HS-27A (cell line): ENCODE measurements at places on chromosomes 3 and 15.

- DNase-seq, result no peak
These were observed 13.6 kb downstream of the LRRC3B start for GRCh38 chr3:26636096-26636727.

GRCh38 chr3:31022716-31023115, 128.3 kb upstream of the GADL1 start:
- DNase-seq, result no peak

- no peak for DNase-seq
These were observed 54.4 kb upstream of the EHHADH start for GRCh38 chr3:185308126-185308754.

GRCh38 chr15:40336744-40337122, 4.0 kb downstream of the CCDC9B start:
- no peak for DNase-seq

DNA sequence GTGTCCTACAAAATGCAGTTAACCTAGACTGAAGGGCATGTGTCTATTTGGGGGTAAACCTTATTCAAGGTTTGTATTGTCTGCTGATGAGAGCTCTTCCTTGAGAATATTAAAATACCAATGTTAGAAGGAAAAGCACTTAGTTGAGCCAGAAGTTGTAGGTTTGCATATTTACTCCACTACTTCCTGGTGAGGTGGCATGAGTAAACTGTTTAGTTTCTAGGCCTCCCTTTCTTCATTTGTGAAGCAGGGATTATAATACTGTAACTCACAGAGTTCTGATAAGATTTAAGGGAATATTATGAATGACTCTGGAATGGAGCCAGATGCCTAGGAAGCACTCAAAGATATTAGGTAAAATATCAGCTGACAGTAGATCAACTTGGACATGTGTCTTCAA, 46.7 kb downstream of the CD200R1L start:
- DNase-seq, result no peak

DNA sequence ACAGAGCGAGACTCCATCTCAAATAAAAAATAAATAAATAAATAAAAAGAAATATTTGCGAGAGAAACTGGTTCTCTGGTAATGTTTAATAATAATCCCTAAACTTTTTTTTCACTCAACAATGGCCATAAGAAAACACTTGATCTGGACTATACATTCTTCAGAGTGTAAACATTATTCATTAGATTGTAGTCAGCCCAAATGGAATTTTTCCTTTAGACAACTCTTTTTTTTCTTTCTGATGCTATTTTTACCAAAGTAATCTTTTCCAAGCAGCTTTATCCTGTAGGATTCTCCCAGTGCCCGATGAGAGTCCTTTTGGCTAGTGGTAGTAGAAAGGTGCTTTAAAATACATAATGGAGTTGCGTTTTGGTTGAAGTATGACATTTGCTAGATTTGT, 90.4 kb downstream of the NEDD4 start:
- DNase-seq, result no peak

GRCh38 chr3:93843981-93844380, 129.7 kb downstream of the PROS1 start:
- peak; percentile 78 for DNase-seq

DNA sequence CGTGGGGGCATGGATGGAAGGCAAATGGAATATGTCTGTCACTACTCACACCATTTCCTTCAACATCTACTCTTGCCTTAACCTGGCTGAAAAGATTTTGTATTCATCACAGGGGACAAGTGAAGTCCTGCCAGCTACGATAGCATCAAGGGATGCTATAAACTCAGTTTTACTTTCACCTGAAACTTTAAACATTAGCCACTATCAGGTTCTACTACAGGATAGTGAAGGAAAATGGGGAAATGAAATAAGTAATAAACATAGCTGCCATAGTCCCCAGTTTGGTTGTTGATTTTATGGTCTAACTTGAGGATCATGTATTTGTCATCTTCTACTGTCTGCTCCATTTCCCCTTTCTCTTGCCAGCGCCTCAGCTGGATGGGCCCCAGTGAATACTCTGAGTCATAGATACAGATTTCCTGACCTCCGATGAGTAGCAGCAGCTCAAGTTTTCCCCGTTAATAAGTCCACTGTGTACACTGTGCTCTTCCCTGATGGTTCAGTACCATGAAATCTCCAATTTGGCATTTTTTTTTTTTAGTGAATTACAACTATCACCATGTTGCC, 338.2 kb upstream of the SLCO3A1 start:
- no peak for DNase-seq

- DNase-seq, result peak; percentile 89
These were observed 44.5 kb downstream of the NOX5 start for GRCh38 chr15:69058830-69059556.

- peak; percentile 77 for DNase-seq
These were observed 94.4 kb downstream of the MYLK start for GRCh38 chr3:123789760-123790159.

GRCh38 chr3:32392536-32393302, 1.1 kb downstream of the CMTM7 start:
- DNase-seq, result peak; percentile 36

GRCh38 chr15:49135911-49136310, 19.5 kb downstream of the COPS2 start:
- DNase-seq, result peak; percentile 88

- no peak for DNase-seq
These were observed 142.9 kb upstream of the TP63 start for GRCh38 chr3:189488241-189488767.

DNA sequence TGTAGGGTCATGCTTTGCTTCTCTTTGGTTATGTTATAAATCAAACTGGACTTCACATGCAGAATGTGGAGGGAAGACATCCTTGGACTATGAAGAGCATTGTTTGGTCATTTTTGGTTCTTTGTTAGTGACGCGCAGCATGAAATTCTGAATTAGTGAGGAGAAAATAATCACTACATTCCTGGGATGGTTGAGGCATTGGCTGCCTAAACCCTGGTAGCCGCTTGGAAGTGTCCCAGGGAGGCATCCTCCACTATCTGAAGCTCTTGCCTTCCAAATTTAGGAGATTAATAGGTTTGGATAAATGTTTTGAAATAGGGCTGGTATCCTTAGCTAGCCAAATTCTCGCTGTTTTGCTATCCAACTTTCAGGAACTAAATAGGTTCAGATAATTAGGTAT, 96.2 kb downstream of the CLSTN2 start:
- DNase-seq, result no peak

GRCh38 chr3:194294199-194294894, 56.8 kb downstream of the CPN2 start:
- DNase-seq, result no peak

- no peak for DNase-seq
These were observed 9.9 kb downstream of the CHRNB4 start for GRCh38 chr15:78630886-78631633.

GRCh38 chr3:193782276-193782647, 189.3 kb downstream of the OPA1 start:
- DNase-seq, result no peak

DNA sequence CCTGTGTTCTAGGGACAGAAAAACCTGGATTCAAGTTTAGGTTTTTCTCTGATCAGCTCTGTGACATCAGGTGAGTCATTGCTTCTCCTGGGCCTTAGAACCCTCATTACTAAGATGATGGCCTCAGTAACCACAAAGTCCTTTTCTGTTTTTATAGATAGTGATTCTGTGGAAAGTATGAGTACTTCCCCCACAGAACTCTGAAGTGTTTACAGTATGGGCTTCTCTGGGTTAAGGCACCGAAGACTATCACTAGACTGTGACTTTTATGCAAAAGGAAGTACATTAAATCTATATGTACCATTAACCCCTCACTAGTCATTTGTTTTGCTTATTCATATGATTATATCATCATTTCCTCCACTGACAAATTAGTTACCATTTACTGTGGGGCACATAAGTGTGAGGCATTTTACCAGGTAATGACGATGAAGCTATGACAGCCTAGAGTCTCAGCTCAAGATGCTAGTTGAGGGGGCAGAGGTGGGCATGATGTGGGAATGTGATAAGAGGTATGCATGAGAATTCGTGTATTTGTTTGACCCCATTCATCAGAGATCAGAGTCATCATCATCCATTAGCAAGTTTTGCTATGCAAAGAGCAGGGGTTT, 15.0 kb upstream of the RORA start:
- DNase-seq, result no peak

- no peak for DNase-seq
These were observed 592 bp downstream of the RASGRF1 start for GRCh38 chr15:79089890-79090486.

- DNase-seq, result no peak
These were observed 19.5 kb downstream of the NFKBIZ start for GRCh38 chr3:101868534-101869464.

GRCh38 chr3:38605981-38606380, 43.5 kb downstream of the SCN5A start:
- DNase-seq, result no peak

DNA sequence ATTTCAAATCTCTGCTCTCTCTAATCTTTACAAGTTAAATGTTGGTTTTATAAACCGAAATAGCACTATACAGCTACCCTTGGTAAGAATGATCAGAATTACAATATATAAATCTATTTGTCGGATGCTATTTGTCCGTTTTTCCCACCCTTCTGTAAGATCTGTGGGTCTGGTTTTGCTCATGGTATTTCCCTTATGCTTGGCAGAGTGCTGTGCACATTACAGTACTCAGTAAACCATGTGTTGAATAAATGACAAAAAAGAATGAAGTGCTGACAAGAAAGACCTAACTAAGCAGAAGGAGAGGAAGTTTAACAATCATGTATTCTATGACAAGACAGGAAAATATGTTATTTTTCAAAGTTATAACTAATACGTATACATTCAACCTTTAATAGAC, 827.2 kb downstream of the ROBO1 start:
- no peak for DNase-seq

- DNase-seq, result no peak
These were observed 1.3 kb downstream of the DGKG start for GRCh38 chr3:186360779-186361178.

DNA sequence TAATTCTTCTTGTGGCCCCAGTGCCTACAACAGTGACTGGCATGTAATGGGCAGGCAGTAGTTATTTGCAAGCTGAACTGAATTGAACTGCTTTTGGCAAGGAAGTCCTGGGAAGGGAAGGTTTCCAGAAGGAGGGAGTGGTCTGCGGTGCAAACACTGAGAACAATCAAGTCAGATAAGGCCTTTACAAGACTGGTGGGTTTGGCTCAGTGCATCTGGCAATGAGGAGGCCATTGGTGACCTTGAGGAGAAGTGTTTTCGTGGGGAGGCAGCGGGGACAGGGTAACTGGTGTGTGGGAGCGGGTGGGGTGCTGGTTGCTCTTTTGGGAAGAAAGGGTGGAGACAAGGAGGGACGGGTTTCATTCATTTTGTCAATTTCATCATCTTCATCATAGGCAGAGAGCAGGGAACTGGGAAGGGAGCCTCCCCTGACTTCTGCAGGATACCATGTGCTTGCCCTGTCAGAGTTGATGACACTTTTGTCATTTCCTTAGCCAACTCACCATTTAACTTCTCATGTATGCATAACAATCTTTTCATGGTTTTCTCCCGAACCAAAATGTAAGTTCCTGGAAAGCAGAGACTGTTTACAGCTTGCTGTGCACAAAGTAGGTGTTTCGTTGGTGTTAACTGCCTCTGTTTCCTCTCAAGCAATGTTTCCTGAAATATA, 8.4 kb upstream of the EHD4 start:
- no peak for DNase-seq

GRCh38 chr3:171904829-171905228, 61.7 kb downstream of the TMEM212 start:
- DNase-seq, result no peak

DNA sequence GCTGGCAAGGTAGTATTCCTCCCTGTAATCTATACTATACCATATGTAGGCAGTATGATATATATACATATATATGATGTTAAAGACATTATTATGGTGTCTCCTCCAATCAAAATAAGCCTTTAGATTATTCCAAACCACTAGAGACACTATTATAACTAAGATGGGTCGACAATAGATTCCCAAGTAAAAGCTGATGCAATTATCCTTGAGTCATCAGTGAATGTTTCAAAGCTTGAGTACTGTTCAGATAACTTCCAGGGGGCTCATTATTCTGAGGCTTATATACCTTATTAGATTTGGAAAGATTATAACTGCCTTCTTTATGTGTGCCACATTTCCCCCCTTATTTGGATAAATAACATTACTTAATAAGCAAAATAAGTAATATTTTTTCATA, 11.9 kb upstream of the C3orf38 start:
- no peak for DNase-seq

DNA sequence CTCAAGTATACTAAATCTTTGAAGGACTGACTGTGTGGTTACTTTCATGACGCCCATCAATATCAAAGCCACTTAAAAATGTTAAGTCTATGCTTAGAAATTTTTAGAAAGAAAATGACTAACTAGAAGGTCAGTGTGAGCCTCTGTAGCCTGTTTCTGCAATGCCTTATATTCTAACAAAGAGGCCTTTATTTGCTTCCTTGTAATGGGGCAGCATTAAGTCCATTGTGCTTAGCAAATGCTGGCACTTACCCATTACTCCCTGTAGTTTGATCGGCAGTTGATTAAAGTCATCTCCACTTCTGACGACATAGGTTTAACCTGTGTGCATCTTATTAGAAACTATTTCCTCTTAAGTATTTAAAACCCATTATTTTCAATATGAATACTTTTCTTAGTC, 91.6 kb upstream of the FAM98B start:
- DNase-seq, result no peak

DNA sequence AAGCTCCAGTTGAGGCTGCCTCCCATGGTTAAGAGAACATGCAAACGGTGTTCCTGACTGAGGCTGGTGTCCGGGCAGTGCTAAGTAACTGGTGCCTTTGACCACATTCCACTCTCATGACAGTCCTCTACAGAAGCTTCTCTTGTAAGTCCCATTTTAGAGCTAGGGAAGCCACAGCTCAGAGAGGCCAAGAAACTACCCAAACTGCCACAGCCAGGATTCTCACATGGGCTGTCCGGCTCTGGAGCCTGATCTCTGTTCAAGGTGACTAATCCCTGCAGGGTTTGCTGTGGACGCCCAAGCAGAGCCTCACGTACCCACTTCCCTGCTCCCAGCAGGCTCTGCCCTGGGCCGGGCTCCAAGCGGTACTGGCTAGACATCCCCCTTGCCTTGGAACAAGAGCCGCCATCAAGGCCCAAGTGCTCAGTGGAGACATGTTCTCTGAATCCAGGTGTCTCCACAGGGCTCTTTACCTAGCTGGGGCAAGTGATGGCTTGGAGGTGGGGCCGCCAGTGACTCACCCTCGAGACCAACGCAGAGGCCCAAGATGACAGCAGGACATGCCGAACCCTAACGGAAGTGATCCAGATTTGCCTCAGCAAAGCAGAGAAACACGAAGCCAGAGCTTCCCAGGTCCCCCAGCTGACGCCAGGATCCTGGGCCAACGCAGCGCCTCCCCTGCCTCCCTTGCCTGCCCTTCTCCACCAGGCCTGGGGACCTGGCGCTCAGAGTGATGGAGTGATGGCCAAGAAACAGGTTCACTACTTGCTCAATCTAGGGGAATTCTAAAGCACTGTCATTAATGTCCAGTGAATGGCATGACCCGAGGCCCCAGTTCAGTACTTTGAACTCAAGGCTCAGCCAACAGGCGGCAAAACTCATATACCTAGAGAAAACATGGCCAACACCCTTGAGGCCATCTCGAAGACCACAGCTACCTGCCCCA, 24.4 kb downstream of the KLHL25 start:
- DNase-seq, result no peak

- DNase-seq, result no peak
These were observed 95.0 kb downstream of the NFKBIZ start for GRCh38 chr3:101944308-101944707.

GRCh38 chr15:38864122-38864521, 299.5 kb upstream of the RASGRP1 start:
- no peak for DNase-seq

GRCh38 chr3:42288385-42288784, 22.4 kb upstream of the CCK start:
- no peak for DNase-seq
